ENCODE measurements at places on chromosomes 2 and 18.

DNA sequence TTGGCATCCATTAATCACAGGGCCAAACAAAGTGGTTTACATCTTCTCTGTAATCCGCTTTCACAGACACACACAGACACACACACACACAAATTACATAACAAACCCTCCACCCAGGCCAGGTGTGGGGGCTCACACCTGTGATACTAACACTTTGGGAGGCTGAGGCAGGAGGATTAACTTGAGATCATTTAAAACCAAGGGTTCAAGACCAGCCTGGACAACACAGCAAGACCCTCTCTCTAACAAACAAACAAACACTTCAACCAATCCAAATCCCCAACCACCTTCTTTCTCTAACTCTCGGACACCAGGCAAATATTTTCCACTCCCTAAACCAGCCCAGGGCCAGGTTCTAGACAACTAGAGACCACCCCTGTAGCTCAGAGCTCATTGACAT lies 79.5 kb upstream of the XPO1 start:
- no peak for DNase-seq

GRCh38 chr18:51195451-51196117 lies 1.9 kb downstream of the MEX3C start:
- peak; percentile 72 for DNase-seq

- DNase-seq = no peak
Observed at GRCh38 chr2:173064151-173064805, 11.4 kb upstream of the MAP3K20 start.

GRCh38 chr2:28981016-28981441 lies at the start of gene TOGARAM2:
Gene TOGARAM2 (plus strand): TSS chr2:28981298. CDS start chr2:28994835, 13,537 bp downstream.
- DNase-seq = no peak

DNA sequence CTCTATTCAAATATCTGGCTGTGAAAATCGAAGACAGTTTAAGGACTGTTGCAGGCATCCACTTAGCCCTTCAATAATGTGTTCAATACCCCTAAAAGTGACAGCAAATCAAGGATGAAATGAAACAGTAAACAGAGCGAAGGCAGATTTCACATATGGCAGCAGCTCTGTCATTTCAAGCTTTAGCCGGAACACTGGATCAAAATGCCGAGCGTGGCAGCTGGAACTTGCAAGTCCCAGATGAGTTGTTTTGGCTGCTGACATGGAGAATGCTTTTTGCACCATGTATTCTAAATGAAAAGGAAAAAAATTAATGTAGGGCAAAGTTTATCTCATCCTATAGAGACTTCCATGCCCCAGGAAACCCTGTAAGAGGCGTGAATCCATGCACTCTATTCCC lies 18.0 kb downstream of the LRRC30 start:
- no peak for DNase-seq

DNA sequence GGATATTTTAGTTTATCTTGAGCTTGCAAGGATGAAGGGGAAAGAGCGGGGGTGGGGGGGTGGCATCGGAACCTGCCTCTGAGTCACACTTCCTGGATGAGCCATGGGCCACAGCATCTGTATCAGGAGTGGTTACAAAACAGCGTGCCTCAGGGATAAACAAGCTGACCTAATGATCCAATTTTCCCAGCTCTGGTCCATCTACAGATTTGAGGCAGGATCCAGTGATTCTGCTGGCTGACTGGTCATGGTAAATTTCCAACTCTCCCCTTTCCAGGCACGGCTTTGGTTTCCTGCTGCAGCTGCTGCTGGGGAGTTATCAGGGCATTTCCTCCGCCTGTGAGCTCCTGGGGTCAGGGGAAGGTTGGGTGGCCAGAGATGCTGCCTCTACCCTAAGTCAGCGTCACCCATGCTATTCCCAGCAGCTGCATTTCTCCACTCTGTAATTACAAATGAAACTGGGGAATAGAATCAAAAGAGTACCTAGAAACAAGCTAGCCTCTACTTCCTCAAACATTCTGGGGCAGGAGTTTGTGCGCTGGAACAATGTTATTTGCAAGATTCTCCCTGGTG lies 4.7 kb upstream of the HPCAL1 start:
- peak; percentile 93 for DNase-seq

DNA sequence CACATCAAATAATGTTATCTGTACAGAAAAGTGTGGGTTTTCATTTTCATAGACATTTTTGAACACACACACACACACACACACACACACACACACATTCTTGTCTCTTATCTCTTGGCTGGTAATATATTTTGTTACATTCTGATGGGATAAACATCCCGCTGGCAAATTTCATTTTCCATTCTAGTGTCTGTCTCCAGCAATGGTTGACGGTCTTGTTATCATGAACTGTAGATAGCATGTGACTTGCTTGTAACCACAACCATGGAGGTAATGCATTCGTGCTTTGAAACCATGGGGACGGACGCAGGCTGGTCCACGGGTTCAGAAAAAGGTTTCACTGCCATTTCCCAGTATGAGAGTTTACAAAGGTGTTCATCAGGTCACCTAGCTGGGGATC lies 156.4 kb downstream of the PPP1R1C start:
- DNase-seq = no peak
